Vagina (tissue), 2 donors: ENCODE measurements at places on chromosomes 12 and 14.

GRCh38 chr14:96001866-96002497 is 37.2 kb upstream of the C14orf132 start:
- no peak for DNase-seq
- H3K36me3 ChIP-seq, result no peaks in the 10 kb centered on the region
- H3K27me3 ChIP-seq, result no peaks in the 10 kb centered on the region
- no peak overlapping the region for H3K4me3 ChIP-seq
- H3K27ac ChIP-seq, result no peak overlapping the region
- no peaks in the 10 kb centered on the region for H3K4me1 ChIP-seq

- no peak overlapping the region for H3K4me3 ChIP-seq
- no peaks in the 10 kb centered on the region for H3K27me3 ChIP-seq
- H3K36me3 ChIP-seq, result no peaks in the 10 kb centered on the region
- peaks cover 20% of the 10 kb centered on the region for H3K4me1 ChIP-seq
- DNase-seq, result no peak
Measured at GRCh38 chr14:31990926-31991572, 86.1 kb upstream of the ARHGAP5 start.

- no peak overlapping the region for H3K27ac ChIP-seq
- no peak overlapping the region for H3K4me3 ChIP-seq
- DNase-seq, result no peak
- H3K4me1 ChIP-seq, result no peaks in the 10 kb centered on the region
Measured at GRCh38 chr14:55911776-55912175, 206.4 kb upstream of the PELI2 start.

- no peaks in the 10 kb centered on the region for H3K36me3 ChIP-seq
- peaks cover 6% of the 10 kb centered on the region for H3K4me1 ChIP-seq
- no peak for DNase-seq
- H3K27me3 ChIP-seq, result no peaks in the 10 kb centered on the region
Measured at GRCh38 chr12:47314996-47315395, 235.2 kb upstream of the AMIGO2 start.

DNA sequence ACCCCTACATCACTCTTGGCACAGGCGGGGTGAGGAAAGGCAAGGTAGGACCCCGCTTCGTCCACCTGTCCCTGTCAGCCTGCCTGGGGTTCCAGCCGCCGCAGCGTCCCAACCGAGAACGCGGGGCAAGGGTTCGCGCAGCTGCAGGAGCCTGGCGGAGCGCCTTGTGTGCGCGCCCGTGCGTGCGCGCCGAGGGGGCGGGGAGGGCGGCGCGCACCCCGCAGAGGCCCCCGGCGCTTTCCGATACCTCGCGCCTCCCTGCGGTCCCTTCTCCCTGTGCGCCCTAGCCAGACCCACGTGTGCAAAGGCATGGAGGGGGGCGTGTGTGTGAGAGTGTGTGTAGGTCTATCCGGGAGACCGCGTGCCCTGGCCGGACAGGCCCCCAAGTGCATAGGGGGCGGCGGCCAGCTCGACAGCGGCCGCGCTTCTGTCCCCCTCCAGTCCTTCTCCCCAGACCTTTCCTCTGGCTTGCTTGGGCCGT is 122.4 kb downstream of the TSPAN9 start:
- peak overlapping the region; percentile 63 for H3K4me3 ChIP-seq
- H3K4me1 ChIP-seq, result peaks cover 43% of the 10 kb centered on the region
- H3K36me3 ChIP-seq, result no peaks in the 10 kb centered on the region
- no peak for DNase-seq
- H3K27me3 ChIP-seq, result no peaks in the 10 kb centered on the region

GRCh38 chr14:55605793-55606192 is 25.8 kb downstream of the KTN1 start:
- H3K4me1 ChIP-seq, result peaks cover 46% of the 10 kb centered on the region
- H3K27ac ChIP-seq, result no peak overlapping the region
- no peak for DNase-seq

DNA sequence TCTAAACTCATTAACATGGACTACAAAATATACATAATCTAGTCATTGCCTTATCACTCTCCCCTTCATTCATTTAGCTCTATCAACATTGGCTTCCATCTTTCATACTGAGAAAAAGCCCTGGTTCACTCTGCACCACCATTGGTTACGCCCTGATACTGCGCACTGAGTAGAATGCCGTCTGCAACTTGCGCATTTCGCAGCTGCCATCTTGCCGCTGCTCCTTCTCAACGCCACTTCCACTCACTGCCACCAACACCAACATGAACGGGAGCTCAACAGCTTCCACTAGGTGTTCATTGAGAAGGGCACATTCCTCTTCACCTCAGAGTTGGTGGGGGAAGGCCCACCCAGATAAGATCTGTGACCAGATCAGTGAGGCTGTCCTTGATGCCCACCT is 71.3 kb downstream of the EEA1 start:
- no peaks in the 10 kb centered on the region for H3K36me3 ChIP-seq
- H3K27ac ChIP-seq, result no peak overlapping the region
- no peak overlapping the region for H3K4me3 ChIP-seq
- H3K4me1 ChIP-seq, result no peaks in the 10 kb centered on the region

GRCh38 chr14:96148631-96149030 is 56.0 kb upstream of the BDKRB2 start:
- H3K36me3 ChIP-seq, result no peaks in the 10 kb centered on the region
- no peak overlapping the region for H3K27ac ChIP-seq
- H3K27me3 ChIP-seq, result no peaks in the 10 kb centered on the region
